Stimulated activated CD8-positive, alpha-beta memory T cell treated with anti-CD3 and anti-CD28 coated beads, Interleukin-4, amount 100 ng/mL, for 1 hour (primary cell): ENCODE measurements at places on chromosomes 16 and 17.

DNA sequence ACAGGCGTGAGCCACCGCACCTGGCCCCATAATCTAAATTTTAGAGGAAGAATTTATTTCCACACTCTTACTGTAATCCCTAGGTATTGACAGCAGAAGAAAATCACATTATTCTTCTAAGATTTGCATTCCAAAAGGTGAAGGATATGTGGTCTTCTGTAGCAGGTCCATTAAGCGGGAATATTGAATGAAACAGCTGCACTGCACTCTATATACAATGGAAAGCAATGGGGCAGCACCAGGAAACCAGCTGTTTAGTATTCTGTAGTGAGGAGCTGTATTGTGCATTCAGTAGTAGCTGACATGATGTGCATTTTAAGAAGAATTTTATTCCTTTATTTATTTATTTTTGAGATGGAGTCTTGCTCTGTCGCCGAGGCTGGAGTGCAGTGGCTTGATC lies 49.6 kb downstream of the PSMD12 start:
- no peak for DNase-seq

GRCh38 chr16:3020604-3021448 lies 658 bp downstream of the TNFRSF12A start:
- DNase-seq = peak; percentile 49

DNA sequence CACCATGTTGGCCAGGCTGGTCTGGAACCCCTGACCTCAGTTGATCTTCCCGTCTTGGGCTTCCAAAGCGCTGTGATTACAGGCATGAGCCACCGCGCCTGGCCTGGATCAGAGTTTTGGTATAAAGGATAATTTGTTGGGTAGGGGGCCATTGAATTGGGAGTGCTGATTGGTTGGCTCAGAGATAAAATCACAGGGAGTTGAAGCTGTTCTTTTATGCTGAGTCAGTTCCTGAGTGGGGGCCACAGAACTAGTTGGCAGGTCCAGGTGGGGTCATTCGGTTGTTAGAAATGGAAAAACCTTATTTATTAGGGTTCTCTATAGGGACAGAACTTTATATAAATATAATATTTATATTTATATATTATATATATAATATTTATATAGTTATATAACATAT lies 147.1 kb downstream of the SSH2 start:
- no peak for DNase-seq

DNA sequence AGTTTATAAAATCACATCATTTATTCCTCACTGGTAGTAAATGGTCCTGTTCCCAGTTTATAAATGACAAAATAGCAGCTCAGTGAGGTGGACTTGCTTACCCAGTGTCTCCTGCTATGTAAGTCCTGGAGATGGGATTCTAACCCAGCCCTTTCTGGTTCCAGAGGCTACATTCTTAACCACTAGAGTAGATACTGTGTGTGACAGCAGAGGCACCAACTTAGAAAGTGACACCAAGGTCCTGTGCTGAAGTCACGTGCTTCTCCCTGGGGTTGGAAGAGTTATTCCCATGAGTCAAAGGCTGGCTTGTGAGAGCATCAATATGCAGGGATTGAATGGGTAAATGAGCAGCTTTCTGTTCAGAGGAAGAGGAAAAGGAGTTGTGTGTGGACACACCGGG lies 167.3 kb upstream of the IRX3 start:
- DNase-seq = no peak

GRCh38 chr17:61091096-61091495 lies 308.5 kb upstream of the TBX2 start:
- DNase-seq = no peak

DNA sequence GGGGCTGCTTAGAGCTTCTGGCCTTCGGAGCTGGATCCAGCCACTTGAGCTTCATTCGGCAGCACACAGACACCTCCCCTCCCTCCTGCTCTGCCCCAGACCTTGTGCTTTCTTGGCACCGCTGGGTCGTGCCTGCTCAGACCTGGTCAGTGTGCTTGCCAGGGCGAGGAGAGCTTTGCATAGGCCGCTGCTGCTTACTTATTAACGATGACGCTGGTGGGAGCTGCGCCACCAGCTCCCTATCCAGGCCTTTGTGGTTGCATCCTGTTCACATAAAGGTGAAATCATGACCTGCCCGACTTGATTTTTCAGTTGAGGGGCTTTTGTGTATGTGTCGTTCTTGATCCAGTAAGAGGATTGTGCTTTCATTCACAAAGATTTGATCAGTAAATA lies 101.1 kb downstream of the MSI2 start:
- DNase-seq = no peak

- no peak for DNase-seq
Measured at GRCh38 chr17:20314834-20315233, 152.5 kb downstream of the LGALS9B start.

DNA sequence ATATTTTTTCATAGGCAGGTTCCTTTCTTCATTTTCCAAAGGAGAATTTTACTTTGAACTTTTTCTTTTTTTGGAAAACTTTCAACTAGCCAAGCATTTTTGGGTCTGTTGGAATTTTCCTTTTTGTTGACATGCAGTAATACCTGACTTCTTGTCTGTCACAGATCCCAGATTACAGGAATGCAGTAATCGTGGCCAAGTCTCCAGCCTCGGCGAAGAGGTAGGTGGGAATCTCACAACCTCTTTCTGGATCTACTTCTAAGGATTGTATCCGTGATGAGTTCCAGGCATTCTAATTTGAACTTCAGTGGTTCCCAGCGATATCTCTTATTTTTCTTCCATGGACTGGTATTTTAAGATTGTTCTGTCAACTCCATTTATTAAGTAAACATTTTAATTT lies 31.7 kb downstream of the PRPSAP2 start:
- no peak for DNase-seq

GRCh38 chr17:37802712-37803416 lies 58.0 kb upstream of the HNF1B start:
- no peak for DNase-seq

- no peak for DNase-seq
Measured at GRCh38 chr17:63537991-63538692, 12.1 kb upstream of the DCAF7 start.

- no peak for DNase-seq
Measured at GRCh38 chr17:76667786-76668453, 24.4 kb upstream of the ST6GALNAC1 start.

DNA sequence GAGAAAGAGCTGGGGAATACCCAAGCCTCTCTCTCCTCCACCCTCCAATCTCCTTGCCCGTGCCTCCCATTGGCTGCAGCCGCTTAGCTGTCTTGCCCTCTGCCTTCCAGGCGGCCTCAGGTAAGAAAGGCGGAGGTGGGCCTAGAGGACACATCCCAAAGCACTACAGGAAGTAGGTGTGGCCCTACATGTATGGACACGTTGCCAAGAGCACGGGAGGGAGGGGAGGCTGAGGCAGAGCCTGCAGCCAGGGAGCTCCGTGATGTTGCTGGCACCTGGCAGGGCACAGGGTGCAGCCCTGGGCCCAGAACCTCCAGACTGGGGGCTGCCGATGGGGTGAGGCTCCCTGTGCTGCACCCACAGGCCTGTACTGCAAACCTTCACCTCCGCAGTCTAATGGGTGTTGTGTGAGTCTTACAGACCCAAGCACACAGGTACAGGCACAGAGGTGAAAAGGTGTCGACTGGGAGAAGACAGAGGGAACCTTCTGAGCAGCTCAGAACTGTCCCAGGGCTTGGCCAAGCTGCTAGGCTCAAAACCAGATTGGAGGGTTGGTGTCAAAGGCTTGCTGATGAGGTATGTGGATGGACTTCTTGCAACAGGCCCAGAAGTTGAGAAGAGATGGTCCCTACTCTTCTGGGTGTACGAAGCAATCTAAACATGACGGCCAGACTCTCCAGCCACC lies 23.5 kb upstream of the FOXK2 start:
- no peak for DNase-seq

- no peak for DNase-seq
Measured at GRCh38 chr16:78900044-78900811, 700.3 kb downstream of the MAF start.

DNA sequence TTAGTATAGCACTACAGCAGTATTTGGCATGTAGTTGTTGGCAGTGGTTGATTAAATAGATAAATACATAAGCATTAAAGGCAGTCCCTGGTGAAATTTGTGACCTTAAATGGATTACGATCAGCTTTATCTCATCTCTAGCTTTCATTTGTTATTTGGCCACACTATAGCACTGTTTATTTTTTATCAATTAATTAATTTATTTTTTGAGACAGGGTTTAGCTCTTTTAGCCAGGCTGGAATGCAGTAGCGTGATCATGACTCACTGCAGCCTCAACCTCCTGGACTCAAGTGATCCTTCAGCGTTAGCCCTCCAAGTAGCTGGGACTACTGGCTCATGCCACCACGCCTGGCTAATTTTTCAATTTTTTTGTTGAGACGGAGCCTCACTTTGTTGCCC lies 18.7 kb upstream of the ARHGAP17 start:
- no peak for DNase-seq

GRCh38 chr17:30222251-30222650 lies 13.2 kb downstream of the SLC6A4 start:
- no peak for DNase-seq

DNA sequence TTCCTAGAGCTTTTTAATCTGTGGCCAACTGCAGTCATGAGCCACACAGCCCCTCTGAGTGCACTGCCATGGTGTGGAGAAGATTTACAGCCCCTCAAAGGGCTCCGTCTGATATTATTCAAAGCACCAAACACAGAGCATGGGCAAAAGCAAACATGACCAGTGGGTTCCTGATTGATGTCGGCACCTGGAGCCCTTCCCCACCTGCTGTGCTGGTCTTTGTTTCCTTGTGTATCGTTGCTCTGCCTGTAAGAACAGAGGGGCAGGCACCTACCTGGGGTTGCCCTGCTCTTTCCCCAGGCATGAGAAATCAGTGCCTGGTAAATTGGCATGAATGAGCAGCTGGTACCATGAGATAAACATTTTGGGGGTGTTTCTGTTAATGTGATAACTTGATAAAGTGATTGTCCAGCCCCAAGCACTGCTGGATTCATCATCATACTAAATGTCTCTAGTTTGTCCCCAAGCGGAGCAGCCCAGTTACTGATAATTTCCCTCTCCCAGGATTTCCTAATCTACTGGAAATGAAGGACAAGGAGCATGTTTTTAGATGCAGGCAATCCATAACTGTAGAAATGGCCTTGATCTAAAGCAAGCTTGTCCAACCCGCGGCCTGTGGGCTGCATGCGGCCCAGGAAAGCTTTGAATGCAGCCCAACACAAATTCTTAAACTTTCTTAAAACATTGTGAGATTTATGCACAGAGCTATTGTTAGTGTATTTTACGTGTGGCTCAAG lies 5.0 kb upstream of the SPIRE2 start:
- no peak for DNase-seq

- no peak for DNase-seq
Measured at GRCh38 chr17:35084987-35085386, 21.5 kb upstream of the RFFL start.

DNA sequence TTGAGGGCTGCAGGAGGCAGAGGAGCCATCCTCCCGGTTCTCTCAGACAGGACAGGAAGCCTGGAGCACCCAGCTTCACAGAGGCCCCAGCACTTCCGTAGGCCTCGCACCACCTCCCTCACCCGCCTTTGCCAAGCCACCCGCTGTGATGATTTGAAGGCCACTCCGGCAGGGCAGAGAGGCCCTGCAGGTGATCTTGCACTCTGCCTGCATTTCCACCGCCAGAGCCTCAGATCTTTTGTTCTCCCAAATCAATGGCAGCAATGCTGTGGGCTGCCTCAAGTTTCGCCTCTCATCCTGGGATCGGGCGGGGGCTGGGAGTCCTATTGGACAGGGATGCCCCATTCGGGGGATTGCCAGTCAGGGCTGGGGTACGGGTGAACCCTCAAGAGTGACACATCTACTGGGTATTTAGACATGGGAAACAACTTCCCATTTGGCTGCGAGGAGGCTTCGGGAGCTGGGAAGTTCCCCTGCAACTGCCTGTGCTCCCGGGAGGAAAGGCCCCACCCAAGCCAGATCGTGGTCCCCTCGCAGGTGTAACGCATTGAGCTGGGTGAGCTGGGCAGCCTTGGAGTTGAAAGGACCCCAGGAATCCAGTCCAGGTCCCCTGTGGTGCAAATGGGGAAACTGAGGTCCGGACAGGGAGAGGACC lies 34.8 kb upstream of the PEMT start:
- DNase-seq = no peak

GRCh38 chr16:23523876-23524385 lies 13.6 kb upstream of the GGA2 start:
- DNase-seq = no peak

DNA sequence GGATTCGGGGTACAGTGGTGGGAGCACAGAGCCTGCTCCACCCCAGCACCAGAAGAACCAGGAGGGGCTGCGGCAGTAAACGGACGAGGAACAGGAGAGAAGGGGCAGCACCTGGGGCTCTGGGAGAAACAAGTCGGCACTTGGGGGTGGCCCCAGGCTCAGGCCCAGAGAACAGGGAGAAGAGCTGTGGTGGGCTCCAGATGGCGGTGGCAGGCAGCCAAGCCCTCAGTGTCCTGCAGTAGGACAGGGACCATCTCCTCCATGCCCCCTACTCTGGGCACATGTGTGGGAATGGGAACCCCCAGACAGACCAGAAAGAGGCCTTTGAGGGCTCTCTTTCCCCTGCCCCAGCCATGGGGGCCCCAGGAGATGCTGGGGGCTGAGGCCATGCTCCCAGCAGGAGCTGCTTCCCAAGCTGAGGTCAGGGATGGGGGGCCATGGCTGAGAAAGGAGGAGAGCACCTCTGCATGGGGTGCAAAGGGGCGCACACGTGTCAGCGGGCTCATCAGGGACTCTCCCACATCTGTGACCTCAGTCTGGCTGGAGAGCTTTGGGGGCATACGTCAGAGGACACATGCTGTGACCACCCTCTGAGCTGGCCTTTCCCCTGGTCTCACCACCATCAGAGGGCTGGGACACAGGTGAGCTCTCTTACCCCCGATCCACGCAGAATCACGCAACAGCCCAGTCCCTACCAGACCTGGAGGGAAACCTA lies 6.8 kb downstream of the USH1G start:
- DNase-seq = no peak

GRCh38 chr16:78523212-78523985 lies 423.9 kb downstream of the WWOX start:
- no peak for DNase-seq

- no peak for DNase-seq
Measured at GRCh38 chr17:7606280-7606679, 8.4 kb downstream of the FXR2 start.

DNA sequence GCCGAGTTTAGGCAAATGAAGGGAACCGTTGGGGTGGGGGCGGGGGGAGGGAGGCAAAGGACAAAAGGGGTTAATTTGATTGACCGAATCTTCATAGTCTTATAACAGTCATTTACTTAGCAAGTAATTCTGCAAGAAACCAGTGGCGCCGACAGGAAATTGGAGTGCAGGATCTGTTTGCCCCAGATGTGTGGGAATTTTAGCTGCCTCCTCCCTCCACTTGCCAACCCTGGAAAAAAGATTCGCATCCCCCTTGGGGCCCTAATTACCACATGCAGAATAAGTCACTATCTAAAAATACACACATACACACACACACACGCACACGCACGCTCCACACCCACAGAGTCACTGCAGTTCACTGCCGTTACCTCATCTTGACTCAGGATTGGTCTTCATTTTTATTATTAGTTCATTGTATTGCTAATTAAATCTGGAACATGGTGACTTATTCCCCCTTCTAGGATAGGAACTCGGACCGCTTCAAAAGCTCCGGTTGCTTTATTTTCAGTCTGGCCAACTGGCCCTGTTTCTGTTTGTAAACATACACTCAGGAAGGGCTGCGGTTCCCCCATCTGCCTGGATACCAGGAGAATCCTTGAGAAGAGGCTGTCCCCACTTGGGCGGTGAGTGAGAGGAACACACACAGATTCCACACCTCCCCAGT lies 241.6 kb upstream of the SALL1 start:
- DNase-seq = no peak

GRCh38 chr17:10071141-10071540 lies 127.3 kb downstream of the GAS7 start:
- no peak for DNase-seq

GRCh38 chr16:85990861-85991301 lies 91.9 kb downstream of the IRF8 start:
- no peak for DNase-seq
